NCI-H187 (cell line): ENCODE measurements at places on chromosomes 16 and 17.

DNA sequence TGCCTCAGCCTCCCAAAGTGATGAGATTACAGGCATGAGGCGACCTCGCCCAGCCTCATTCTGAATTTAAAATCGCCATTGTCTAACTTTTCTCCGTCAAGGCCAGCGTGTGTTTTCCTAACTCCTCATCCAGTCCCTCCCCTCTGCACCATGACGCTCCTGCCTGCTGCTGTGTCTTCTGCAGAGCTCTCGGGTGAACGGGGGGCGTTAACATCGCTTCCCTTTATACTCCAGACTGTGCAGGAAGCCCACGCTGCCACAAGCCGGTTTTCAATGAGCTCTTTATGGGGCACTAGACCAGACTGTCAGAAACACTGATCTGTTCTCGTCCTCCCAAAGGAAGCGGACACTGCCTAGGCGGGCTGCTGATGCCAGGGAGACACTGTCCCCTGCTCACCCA lies 13.2 kb downstream of the AANAT start:
- DNase-seq: no peak

- DNase-seq: no peak
Observed at GRCh38 chr17:56184650-56185049, 31.4 kb downstream of the ANKFN1 start.

DNA sequence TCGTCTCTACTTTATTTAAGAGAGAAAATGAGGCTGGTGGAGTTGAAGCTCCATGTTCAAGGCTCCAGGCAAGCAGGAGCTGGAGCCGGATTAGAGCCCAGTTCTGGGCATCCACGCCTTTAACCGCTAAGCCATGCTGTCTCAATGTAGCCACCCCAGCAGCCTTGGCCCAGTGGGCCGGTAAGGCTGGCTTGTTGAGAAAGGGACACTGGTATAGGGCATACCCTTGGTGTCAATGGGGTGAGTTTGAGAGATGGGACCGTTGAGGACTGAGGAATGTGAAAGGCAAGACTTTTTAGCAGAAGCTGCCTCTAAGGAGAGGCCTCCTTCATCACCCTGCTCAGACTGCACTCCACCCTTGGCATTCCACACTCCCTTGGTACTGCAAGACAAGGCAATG lies 147.4 kb downstream of the CYLD start:
- DNase-seq: no peak

GRCh38 chr16:55703003-55704001 lies 47.5 kb downstream of the SLC6A2 start:
- no peak for DNase-seq
